ENCODE measurements at places on chromosomes 11 and 22.

GRCh38 chr11:86575208-86575855 is 97.1 kb downstream of the ME3 start:
- no peak for DNase-seq

DNA sequence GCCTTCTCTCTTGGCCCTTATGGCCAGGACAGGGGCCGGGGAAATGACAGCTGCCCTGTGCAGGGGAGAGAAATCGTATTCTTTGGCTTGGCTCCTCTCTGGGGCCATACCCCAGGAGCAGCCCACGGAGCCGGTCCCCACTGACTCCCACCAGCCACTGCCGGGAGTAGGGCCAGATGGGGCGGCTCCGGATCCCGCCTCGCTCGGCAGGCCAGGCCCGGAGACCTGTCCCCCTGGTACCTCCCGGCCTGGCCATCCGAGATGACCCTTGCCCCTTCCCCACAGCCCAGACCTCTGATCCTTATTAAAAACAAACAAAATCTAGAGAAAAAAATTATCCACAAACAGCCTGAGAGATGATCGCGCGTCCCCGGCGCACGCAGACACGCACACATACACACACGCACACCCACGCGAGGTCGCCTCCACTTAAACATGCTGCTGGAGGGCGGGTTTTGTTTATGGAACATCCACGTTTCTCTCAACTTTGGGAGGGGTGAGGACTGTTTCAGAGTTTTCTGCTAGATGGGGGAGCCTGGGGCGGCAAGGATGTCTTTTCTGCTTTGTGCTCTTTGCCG is 59.1 kb downstream of the IGLL1 start:
- no peak for DNase-seq

DNA sequence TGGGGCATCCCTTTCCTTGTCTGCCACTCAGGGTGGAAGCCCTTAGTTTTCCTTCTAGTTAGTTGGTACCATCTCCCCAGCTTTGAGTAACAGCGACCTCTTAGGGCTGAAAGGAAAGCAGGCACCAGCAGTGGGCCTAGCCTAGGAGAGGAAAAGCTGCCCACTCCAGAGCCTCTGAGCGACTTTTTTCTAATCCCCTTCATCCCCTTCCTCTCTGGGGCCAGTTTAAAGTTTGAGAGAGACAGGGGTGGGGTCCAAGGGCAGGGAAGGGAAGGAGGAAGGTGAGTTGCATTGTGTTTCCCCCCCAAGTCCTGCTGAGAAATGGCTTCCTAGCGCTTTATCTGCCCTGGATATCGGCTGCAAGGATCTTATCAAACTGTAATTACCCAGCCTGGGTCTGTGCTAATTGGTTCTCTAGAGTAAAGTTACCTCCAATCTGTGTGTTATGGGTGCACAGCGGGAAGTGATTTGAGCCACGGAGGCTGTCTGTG is 573.9 kb upstream of the CADM1 start:
- DNase-seq = peak; percentile 52

GRCh38 chr11:32897103-32897502 is 4.5 kb downstream of the QSER1 start:
- DNase-seq = no peak

GRCh38 chr22:50536226-50536625 is 6.4 kb upstream of the TYMP start:
- no peak for DNase-seq

DNA sequence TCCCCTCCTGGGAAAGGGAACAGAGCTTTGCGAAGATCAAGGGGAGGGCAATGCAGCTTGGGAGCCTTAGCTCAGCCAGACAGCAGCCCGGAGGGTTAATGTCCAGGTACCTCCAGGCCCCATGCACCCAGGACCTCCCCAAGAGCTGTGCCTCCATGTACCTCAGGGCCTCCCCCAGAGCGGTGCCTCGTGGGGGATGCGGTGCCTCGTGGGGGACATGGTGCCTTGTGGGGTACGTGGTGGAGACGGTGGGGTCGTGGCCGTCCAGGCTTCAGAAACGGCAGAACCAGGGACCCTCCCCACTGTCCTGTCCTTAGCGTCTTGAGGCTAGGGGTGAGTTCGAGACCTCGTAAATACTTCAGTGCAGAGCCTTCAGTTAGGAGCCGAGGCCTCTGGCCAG is 33.2 kb downstream of the BRSK2 start:
- no peak for DNase-seq

- DNase-seq = no peak
Measured at GRCh38 chr11:34784318-34784841, 131.8 kb downstream of the APIP start.

DNA sequence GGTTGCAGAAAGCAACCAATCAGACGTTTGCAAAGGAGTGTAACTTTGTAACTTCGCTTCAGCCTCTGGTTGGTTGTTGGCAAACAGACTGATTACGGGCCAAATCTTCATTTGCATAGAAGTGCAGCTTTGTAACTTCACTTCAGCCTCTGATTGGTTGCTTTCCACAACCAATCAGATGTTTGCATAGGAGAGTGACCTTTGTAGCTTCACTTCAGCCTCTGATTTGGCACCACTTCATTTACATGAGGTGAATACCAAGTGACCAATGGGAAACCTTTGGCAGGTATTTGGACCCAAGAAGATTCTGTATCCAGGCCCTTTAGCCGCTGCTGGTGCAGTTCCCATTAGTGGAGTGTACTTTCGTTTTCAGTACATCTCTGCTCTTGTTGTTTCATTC is 16.0 kb downstream of the USP47 start:
- DNase-seq = no peak

- no peak for DNase-seq
Measured at GRCh38 chr11:14974515-14975251, 2.5 kb upstream of the CALCA start.

DNA sequence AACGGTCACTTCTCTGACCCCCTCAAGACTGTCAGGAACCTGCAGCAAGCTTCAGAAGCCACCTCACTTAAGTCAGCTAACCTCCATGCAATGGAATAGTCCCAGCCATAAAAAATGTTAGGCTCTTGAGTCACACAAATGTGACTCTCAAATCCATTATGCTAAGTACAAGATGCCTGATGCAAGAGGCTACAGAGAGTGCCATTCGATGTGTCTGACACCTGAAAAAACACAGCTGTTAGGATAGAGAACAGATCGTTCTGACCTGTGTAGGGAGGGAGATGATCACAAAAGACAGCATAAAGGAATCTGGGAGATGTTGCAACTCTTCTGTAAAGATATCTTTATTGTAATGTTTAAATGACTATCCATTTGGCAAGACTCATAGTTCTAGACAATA is 712.4 kb downstream of the TBC1D22A start:
- DNase-seq = no peak

- DNase-seq = no peak
Measured at GRCh38 chr11:6443269-6444003, 2.6 kb upstream of the HPX start.

DNA sequence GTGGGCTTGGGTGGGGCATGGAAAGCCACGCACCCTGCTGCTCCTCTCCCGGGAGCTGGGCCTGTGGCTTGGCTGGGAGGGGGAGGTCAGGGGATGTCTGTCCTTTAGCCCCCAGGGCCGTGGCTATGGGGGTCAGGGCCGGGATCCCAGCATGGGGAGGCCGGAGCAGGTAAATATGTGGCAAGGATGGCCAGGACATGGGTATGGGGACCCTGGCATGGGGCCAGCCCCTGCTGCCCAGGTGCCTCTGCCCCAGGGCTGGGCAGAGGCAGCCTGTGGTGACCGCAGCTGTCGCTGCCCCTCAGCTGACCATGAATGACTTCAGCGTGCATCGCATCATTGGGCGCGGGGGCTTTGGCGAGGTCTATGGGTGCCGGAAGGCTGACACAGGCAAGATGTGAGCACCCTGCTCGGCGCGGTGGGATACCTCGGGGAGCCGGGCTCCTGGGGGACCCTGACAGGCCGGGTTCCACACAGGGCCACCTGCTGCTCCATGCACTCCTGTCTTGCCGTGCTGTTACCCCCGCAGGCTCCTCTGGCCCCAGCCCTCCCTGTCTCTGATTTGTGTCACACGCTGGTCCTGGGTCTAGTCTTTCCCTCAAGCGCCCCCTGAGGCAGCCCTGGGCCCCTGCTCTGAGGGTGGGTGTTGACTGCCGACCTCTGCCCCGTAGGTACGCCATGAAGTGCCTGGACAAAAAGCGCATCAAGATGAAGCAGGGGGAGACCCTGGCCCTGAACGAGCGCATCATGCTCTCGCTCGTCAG is 8.1 kb upstream of the ANKRD13D start:
- DNase-seq = no peak

- no peak for DNase-seq
Measured at GRCh38 chr11:73981051-73981805, 1.4 kb downstream of the UCP2 start.

DNA sequence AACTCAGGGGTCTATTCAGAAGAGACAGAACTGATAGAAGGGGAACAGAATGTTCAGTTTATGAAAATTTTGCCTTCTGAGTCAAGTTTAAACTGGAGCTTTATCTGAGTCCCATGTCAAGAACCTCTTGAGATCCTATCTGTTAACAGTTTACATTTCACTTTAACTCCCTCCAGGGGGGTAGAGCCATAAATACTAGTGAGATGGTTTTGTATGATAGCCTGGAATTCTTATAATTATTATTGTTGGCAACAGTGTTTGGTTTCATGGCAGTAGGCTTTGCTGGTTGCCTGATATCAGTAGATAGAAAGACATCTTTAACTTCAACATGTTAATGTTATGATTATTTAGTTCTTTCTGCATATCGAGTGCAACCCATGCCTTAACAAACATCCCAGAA is 498.5 kb downstream of the INSC start:
- no peak for DNase-seq

GRCh38 chr22:49235463-49236300 is 592.0 kb downstream of the BRD1 start:
- DNase-seq = peak; percentile 9

- no peak for DNase-seq
Measured at GRCh38 chr22:35051791-35052190, 14.2 kb upstream of the ISX start.

GRCh38 chr11:129148487-129148886 is 43.6 kb downstream of the ARHGAP32 start:
- no peak for DNase-seq

DNA sequence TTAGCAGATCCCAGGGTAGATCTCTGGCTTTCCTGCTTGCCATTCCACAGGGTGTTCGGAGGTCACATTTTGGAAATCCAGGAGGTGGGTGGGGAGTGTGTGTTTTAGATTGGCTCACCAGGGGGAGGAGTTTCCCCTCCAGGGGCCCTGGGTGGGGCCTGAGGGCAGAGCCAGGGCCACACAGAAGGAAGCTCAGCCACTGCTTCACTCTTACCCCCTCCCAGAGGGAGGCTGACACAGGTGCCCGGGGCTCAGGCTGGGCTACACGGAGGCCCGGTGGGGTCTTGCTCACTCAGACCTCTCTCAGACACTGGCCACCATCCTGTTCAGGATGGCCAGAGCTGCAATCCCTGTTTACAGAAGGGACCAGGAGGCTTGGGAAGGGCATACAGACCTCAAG is 2.5 kb downstream of the WNT7B start:
- DNase-seq = no peak

DNA sequence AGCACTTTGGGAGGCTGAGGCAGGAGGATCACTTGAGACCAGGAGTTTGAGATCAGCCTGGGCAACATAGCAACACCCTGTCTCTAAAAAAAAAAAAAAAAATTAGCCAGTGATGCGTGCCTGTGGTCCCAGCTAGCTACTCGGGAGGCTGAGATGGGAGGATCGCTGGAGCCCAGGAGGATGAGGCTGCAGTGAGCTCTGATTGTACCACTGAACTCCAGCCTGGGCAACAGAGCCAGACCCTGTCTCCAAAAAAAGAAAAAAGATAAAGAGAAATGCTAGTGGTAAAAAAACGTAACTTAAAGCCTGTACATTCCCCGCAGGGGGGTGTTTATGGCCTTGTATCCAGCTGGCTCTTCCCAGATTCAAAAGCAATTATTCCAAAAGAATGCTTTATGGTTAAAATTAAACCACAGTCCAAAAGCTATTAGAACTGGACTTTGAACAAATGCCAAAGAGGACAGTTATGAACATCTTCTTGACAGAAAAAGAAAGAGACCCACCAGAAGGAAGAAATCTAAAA is 16.4 kb upstream of the SNX32 start:
- no peak for DNase-seq

DNA sequence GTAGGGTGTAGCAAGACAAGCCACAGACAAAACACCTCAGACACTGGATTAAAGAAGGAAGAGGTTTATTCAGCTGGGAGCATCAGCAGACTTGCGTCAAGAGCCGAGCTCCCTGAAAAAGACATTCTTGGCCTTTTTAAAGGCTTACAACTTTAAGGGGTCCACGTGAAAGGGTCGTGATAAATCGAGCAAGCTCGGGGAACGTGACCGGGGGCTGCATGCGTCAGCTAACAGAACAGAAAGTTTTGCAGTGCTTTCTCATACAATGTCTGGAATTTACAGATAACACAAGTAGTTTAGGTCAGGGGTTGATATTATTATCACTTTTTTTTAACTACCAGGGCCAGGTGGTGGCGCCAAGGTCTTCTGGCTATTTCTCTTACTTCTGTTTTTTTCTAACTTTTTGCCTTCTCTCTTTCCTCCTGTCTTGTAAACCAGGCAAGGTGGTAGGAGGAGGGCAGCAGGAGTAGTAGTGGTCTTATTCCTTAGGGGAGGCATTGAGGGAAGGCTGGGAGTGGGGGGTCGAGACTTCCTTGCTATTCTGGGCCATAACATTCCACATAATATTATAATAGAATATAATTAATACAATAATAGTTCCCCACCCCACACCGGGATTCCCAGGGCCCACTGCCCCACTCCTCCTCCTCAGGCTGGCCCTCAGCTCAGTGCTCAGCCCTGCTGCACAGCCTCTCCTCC is 587 bp upstream of the ALDH3B1 start:
- no peak for DNase-seq

DNA sequence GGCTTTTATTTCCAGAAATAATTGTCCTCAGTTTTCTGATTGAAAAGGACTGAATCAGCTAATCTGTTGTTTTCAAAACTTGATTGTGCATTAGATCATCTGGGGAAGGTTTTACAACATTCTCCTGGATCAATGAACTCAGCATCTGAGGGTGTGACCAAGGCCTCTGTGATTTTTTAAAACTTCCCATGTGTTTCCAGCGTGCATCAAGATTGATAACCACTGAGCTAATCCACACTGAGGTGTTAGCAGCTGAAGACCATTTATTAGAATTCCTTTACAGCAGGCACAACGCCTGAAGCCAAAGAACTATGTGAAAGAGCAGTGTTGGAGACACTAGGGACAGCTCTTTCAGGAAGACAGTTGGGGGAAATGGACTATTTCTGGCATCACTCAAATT is 10.2 kb downstream of the VSTM5 start:
- no peak for DNase-seq

All from NCI-H1092 (cell line).